ENCODE measurements at places on chromosomes 7 and 10.

GRCh38 chr7:77982926-77983550 lies 184.5 kb downstream of the PHTF2 start:
- no peak for DNase-seq

GRCh38 chr7:43659549-43659896 lies 69.8 kb downstream of the COA1 start:
- DNase-seq, result no peak

DNA sequence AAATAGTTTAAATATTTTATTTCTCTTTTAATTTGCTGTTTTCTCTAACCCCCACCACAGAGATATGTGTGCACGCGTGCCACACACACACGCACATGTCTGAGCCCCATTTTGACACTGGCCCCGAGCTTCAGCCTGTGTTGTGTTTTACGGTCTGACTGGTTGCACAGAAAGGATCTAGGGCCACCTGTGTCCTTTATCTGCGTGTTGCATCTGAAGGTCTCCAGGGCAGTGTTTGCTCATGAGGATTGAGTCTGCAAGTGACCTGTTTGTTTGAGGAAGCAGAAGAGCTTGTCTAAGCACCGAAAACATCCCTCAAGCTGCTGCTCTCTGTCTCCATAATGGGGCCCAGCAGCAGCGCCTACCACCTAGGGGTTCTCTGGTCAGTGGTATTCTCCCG lies 266.4 kb upstream of the LYZL1 start:
- no peak for DNase-seq

DNA sequence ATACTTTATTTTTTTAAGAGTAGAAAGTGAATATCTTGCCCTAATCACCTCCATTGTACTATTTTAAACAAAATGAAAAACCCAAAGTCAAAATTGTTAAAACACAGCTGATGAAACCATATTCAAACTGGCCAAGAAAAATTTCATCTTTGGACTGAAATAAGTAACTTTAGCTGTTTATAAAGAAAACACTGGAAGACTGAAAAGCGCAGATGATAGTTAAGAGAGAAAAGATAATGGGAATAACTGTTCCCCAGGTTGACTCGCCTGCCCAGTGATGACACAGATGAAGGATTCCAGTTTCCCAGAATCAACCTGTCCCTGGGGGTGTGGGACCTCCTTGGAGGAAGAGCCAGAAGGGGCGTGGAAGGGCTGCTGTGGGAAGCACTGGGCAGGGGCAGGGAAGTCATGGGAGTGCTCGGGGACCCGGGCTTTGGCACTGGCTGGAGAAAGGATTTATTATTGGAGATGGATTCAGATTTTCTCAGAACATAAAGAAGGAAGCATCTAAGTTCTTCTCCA lies 43.1 kb downstream of the DENND2A start:
- no peak for DNase-seq

DNA sequence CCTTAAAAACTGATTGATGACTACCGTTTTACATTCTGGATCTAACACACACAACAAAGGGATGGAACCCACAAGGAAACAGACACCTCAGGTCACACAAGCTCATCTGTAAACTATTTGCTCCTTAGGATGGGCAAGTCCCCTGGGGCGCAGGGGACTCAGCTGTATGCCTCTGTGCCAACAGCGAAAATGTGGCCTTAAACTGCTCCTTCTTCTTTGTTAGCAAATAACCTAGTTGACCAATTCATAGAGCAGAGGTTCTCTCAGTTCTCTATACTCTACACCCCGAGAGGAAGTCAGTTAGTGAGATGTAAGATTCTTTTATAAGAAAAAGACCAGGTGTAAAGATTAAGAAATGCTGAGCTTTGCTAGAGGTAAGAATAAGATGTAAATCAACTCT lies 181.9 kb upstream of the PRSS58 start:
- no peak for DNase-seq
